Skin of body (tissue), 3 donors: ENCODE measurements at places on chromosomes 1 and 21.

- peak; percentile 95 for DNase-seq
Measured at GRCh38 chr1:26723013-26723991, 27.5 kb downstream of the ARID1A start.

DNA sequence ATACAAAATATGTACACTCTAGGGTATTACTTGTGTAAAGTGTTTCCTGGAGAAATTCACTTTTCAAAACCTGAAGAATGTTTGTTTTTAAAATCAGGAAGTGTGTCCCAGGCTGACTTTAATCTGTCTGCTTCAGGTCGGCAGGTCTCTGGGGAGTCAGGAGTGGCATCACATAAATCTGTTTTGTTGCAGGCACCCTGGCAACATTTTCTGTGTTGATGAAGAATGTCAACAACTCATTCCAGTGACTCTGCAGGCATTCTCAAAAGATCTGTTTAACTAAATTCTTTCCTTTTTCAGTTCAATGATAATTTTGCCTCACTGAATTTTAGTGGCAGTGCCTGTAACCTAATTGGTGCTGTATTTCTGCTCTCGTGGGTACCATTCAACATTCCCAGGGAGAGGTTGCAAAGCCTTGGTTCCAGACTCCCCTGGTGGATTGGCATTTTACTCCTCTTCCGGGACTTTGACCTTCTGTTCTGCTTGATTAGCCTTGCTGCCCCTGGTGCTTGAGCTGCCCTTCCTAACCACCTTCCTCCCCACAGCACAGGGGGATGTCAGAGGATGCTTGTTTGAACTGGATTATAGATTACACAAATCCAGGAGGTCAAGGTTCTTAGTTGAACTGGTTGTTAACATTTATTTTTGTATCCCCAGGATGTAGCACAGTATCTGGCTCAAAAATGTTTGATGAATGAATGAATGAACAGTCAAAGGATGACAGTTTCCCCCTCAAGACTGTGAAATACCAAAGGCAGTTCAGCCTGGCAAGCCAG lies 55.4 kb upstream of the LPGAT1 start:
- no peak for DNase-seq

DNA sequence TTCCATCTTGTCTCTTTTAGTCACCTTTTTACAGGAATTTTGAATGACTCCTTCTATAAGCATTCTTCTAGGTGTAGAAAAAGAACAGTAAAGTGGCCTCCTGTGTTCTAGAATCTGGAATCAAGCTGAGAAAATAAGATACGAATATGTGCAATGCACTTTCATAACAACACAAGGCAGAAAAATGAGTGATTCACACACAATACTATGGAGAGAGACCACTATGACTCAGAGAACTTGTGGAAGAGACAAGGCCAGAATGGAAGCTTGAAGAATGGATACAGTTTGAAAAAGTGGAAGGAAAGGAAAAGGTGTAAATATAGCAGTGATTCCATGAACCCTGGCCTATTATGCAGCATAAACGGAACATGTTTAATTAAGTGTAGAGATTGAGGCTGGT lies 57.1 kb upstream of the SAMSN1 start:
- no peak for DNase-seq

- DNase-seq = no peak
Measured at GRCh38 chr1:168792142-168792541, 63.1 kb upstream of the DPT start.

DNA sequence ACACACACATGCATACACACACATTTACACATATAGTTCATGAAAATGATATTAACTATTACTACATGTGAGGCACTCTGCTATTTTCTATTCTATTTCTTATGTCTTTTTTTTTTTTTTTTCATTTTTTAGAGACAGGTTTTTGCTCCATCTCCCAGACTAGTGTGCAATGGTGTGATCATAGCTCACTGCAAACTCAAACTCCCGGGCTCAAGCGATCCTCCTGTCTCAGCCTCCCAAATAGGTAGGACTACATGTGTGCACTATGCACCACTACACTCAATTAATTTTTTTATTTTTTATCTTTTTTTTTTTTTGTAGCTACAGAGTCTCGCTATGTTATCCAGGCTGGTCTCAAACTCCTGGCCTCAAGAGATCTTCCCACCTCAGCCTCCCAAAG lies 48.8 kb upstream of the RAB4A start:
- DNase-seq = no peak

GRCh38 chr1:220389634-220390033 lies 117.4 kb upstream of the RAB3GAP2 start:
- no peak for DNase-seq

- peak; percentile 97 for DNase-seq
Measured at GRCh38 chr21:31945546-31945945, 72.7 kb downstream of the HUNK start.

GRCh38 chr1:185812934-185813333 lies 78.7 kb downstream of the HMCN1 start:
- DNase-seq = no peak

GRCh38 chr1:170594066-170594626 lies 62.2 kb downstream of the GORAB start:
- DNase-seq = no peak

- DNase-seq = no peak
Measured at GRCh38 chr1:226980122-226980560, 40.0 kb downstream of the COQ8A start.

GRCh38 chr1:156217871-156218270 lies 5.1 kb downstream of the PMF1 start:
- no peak for DNase-seq

DNA sequence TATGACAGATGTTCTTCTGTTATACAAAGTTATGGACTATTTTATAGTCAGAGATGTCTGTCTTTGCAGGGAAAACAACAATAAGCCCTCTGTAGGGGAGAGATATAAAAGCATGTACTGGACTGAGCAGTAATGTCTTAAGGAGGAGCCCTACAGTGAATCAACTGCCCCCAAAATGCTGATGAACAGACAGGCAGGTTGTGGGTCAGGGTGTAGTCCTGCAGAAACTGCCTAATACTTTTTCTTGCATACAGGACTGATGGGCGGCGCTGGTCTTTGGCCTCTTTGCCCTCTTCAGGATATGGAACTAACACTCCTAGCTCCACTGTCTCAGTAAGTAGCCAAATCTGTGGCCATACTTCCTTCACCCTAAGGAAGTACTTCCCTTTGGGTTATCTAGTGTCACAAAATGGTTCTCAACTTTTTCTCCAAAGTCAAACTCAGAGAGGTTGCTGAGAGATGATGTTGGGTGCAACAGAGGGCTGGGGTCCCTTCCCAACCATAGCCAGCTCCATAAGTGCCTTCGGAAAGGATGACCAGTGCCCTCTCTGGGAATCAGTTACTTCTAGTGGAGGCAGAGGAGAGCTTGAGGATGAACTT lies 129.8 kb downstream of the PIK3R3 start:
- no peak for DNase-seq

DNA sequence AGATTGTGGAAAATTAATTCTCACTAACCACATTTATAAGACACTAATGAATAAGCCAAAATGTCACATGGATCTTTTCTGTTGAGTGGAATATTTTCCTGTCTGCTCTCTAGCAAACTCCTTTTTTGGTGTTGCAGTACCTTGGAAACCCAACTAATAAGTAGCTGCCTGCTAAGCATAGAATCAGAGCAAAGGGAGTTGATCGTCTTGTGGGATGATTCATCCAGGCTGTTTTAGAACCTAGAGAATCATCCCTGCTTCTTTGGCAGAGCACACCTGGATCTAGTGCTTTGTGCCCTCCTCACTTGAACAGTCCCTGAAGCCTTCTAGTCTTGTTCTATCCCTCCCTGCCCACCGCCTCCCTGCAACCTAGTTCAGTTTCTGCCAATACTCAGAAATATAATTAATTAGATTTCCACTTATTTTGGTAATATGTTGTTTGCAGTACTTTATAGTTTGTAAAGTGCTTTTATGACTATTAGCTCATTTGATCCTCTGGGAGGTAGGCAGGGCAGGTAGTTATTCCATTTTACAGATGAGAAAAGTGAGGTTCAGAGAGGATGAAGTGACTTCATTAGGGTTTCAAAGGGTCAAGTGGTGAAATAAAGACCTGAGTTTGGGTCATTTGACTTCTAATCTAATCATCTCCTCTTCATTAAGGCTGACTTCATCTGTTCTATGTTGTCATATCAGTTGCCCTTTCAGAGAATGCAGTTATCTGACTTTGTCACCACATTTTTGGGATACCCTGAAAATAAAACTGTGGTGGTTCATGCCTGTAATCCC lies 2.5 kb downstream of the AGO4 start:
- no peak for DNase-seq

- no peak for DNase-seq
Measured at GRCh38 chr1:200081969-200082245, 54.4 kb downstream of the NR5A2 start.
